ENCODE measurements at places on chromosomes 2 and 18. TPM values are rescaled to one million over a fixed set of nuclear protein-coding genes. Genes with fewer than 3 reads are reported as not detected.

PIAS2 gene
- 42.0 TPM for total RNA-seq

KIAA2012 gene
- total RNA-seq, result not detected

DNA sequence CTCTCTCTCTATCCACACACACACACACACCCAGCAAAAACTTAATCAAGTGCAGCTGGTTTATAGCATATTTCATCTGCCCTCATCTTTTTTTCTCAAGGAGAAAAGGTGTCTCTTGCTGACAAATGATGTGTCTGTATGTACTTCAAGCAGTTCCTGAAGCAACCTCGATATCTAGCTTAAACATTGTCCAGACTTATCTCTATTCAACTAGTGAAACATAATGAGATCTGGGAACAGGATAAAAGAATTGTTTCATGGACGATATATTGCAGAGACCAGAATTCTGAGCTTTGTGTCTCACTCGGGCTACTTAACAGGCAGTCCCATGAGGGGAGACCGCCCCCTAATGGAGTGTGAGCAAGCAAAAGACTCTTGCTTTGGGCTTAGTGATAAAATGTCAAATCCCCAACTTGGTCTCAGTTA lies 929.2 kb upstream of the SOX11 start:
- no peaks in the 10 kb centered on the region for H3K4me1 ChIP-seq
- no peak overlapping the region for H3K4me3 ChIP-seq
- H3K36me3 ChIP-seq, result no peaks in the 10 kb centered on the region
- no peak for DNase-seq

ALPI gene
- 27.1 TPM for total RNA-seq

DNA sequence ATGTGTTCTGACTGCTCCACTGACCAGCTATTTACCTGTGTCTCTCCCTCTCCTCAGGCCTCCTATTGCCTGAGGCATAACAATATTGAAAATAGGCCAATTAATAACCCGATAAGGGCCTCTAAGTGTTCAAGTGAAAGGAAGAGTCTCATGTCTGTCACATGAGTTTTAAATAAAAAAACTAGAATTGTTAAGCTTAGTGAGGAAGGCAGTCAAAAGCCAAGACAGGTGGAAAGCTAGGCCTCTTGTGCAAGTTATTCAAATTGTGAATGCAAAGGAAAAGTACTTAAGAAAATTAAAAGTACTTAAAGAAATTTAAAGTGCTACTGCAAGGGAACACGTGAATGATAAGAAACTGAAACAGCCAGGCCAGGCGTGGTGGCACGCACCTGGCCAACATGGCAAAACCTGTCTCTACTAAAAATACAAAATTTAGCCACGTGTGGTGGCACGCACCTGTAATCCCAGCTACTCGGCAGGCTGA lies 44.9 kb upstream of the TAF4B start:
- H3K4me3 ChIP-seq, result no peak overlapping the region
- no peaks in the 10 kb centered on the region for H3K27me3 ChIP-seq
- H3K4me1 ChIP-seq, result no peaks in the 10 kb centered on the region
- H3K27ac ChIP-seq, result no peak overlapping the region
- DNase-seq, result no peak
- no peaks in the 10 kb centered on the region for H3K36me3 ChIP-seq

SCYGR4 gene
- not detected for total RNA-seq

DNA sequence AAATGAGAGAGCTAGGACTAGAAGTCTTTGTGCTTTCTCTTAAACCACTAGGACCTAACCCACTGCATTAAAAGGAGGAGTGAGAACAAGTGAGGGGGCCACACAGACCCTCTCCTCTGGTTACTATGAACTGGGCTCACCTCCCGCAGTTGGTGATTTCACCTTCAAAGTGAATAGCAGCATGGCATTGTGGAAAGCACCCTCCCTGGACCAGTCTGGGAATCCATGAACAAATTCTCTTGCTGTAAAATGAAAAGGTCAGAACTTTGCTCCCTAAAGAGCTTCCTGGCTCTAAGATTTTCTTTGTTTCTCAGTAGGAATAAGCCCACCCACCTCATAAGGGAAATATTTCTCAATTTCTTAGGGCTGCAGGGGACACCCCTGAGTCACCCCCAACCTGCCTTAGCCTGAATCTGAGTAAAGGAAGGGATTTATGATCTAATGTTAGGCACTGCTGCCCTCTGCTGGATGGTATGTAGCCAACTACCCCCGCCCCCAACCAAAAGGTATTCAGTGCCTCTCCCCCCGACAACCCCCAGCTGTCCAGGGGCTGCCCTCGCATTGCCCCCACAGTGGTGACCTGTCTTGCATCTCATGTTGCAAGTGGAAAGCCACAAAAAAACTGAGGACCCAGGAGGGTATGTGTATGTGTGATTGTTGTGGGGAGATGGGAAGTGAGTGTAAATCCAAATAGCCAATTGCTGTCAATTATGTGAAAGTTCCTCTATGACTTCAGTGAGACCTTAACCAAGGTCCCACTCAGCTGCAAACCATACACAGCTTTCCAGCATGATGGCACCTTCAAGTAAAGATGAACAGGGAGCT lies 230.9 kb upstream of the SLC14A2 start:
- DNase-seq, result peak; percentile 66
- H3K4me1 ChIP-seq, result no peaks in the 10 kb centered on the region
- no peak overlapping the region for H3K27ac ChIP-seq
- H3K36me3 ChIP-seq, result no peaks in the 10 kb centered on the region
- H3K4me3 ChIP-seq, result no peak overlapping the region

HOXD3 gene
- 4.6 TPM for total RNA-seq
